Thyroid gland (tissue), 4 donors: ENCODE measurements at places on chromosomes 1 and 21. TPM values are rescaled to one million over a fixed set of nuclear protein-coding genes. Genes with fewer than 3 reads are reported as not detected.

CTSS gene
- 37.9 TPM for total RNA-seq

DNA sequence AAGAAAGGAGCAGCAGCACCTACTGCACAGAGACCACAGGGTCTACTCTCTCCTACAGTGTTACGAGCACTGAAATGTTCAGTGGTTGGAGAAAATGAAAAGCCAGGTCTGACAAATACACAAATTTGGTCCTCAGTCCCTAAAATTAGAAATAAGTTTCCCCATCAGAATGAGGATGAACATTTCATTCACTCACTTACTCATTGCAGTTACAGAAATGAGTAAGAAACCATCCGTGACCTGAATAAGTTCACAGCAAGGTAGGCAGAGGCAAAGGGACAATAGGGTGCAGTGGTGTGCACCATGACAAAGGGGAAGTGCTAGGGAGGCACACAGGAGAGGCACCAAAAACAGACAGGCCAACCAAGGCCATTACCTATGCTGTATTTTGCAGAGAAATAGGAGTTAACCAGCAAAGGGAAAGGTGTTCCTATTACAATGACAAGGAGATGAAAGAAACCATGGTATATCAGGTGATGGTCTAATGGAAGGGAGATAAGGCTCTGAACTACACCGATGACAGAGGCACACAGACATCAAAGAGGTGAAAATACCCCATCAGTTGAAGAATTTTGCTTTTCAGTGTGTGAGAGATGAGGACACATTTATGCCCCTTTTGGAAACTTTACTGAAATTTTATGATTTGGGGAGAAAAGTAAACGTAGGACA, 29.4 kb downstream of the VAV3 start:
- DNase-seq: no peak

DNA sequence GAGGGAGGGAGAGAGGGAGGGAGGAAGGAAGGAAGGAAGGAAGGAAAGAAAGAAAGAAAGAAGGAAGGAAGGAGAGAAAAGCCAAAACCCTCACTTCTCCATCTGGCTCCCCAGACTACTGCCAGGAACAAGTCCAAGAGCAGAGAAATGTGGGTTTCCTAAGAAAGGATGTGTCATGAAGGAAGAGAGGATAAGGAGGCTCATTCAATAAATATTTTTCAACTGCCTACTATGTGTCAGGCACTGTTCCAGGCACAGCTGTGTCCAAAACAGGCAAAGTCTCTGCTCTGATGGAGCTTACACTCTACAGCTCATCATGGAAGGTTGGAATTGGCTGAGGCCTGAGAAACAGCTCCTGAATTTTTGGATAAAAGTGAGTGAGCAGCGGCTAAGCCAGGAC, 42.6 kb upstream of the ATP2B4 start:
- DNase-seq: no peak

DNA sequence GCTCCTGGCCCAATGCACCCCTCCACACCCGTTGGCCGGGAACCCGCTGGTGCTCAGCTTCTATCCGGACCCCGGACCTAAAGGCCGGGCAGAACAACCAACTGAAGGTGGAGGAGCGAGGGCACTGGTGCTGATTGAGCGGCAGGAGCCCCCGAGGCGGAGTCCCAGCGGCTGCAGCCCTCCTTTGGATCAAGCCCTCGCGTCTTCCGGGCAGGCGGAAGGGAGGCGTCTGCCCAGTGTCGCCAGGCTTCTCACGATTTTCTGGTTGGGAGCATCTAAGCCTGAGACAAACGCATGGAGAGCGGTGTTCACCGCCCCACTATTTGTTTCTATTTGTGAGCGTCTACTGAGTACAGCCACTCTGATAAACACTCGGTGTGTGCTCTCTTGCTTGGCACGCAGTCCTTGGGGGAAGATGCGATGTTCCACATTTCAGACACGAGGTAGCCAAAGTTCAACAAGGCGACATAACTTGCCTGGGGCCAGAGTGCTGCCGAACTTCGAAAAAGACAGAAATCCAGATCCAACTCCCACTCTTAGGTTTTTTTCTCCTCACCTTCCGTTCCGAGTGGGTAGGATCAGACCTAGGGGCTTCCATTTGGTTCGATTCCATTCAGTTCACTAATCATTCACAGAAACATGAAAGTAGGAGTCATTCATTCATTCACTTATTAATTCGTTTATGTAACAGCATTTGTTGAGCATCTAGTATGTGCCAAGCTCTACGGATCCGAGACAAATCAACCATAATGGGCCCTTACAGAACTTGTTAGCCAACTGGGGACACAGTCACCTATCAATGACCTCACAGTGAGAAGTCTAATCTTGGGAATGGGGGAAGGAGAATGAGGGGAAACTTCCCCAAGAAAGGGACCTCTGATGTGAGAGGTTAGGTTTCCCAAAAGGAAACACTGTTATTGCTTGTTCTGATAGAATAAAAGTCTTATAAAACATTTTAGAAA, 4.9 kb upstream of the DMRTA2 start:
- DNase-seq: no peak

ASCL5 gene
- total RNA-seq: not detected
